ENCODE measurements at places on chromosomes 13 and 19.

GRCh38 chr19:32168111-32168510 is 177.3 kb upstream of the ZNF507 start:
- DNase-seq: no peak

GRCh38 chr19:6233056-6233826 is 46.5 kb downstream of the MLLT1 start:
- DNase-seq: no peak

DNA sequence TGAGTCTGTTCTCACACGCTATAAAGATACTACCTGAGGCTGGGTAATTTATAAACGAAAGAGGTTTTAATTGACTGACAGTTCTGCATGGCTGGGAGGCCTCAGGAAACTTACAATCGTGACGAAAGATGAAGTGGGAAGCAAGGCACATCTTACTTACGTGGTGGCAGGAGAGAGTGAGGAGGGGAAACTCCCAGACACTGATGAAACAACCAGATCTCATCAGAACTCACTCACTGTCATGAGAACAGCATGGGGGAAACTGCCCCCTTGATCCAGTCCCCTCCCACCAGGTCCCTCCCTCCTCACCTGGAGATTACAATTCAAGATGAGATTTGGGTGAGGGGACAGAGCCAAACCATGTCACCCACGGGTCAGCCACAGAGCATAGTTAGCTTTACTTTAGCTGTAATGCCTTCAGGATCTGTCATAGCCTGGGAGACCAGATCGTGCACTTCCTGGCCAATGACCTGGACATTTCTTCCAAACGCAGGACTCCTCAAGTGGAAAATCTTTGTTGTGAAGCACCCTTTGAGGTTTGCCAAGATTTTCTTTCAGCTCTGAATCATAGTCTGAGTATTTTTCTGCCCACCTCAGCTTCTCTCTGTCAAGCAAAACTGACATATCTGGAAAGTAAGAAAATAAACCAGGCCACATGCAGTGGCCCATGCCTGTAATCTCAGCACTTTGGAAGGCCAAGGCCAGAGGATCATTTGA is 25.2 kb upstream of the HIF3A start:
- no peak for DNase-seq

GRCh38 chr19:55528030-55528803 is 8.7 kb downstream of the SBK2 start:
- DNase-seq: no peak

GRCh38 chr13:90706631-90707030 is 640.9 kb upstream of the MIR17HG start:
- no peak for DNase-seq

- DNase-seq: no peak
These were observed 33.9 kb upstream of the FLT1 start for GRCh38 chr13:28528848-28529247.

DNA sequence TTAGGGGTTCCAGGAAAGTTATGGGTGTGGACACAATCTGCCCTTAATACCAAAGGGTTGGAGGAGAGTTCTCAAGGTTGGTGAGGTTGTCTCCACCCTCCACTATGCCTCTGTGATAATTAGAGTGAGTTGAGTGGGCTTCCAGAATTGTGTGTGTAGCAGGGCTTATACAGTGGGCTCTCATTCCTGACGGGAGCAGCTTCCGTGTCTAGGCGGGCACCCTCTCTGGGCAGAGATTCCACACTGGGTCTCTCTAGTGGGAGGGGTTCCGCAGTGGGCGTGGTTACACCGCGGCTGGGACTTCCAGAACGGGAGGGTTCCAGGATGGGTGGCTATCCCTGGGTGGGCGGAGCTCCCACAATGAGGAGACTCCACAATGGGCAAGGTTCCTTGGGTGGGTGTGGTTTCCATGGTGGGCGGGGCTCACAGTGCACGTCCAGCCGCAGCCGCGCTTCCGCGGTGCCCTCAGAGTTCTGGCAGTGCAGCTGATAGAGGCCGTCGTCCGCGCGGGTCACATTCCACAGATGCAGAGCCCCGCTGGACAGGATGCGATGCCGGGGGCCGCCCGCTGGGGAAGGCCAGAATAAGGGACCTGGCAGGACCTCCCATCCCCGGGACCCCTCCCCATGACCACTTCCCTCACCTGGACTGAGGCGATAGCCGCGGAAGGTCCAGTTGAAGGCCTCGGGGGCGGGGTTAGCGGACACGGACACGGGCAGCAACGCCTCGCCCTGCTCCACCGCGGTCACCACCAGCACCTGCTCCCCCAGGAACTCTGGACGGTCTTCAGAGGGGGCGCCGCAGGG is 8.4 kb downstream of the NPHS1 start:
- no peak for DNase-seq

DNA sequence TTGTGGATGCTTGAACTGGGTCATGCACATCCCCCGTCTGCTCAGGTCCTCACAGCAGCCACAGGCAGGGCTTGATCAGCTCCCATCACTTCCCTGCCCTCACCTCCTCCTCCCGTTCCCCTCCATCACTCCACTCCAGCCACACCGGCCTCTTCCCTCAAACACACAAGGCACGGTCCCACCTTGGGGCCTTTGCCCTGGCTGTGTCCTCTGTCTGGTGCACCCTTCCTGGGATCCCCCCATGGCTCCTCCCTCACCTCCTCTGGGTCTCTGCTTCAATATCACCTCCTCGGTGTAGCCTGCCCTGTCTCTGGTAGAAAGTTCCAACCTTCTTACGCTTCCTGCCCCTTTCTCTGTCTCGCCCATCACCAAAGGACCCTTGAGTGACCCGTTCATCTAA is 16.0 kb downstream of the GTPBP3 start:
- no peak for DNase-seq

DNA sequence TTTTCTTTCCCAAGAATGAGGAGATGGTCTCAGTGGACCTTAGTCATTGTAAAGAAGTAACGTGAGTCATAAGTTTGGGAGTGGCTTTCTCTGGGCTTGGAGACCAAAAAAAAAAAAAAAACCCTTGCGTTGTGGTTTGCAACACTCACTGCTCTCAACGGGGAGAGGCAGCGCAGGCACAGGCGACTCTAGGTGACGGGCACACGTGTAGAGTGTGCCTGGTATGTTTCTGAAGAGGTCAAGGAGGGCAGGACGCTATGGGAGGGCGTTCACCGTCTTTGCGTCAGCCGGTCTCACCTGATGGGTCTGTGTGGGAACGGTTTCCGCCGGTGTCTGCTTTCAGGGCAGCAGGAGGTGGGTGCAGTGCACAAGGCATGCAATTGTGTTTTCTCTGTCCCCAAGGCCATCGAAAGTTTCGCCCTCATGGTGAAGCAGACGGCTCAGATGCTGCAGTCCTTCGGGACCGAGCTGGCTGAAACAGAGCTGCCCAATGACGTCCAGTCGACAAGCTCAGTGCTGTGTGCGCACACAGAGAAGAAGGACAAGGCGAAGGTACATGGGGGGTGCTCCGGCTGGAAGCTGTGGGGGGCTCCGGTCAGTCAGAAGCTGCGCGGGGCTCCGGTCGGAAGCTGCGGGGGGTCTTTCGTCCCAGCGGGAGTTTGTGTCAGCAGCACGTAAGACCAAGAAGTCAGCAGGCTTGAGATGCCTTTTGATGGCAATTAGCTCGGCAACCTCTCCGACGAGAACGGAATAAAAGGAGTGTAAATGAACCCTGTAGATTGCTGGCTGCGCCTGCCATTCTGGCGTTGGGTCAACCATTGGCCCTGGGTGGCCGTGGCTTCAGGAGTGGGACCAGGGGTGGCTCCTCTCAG is 40.8 kb upstream of the F7 start:
- no peak for DNase-seq

GRCh38 chr19:49165865-49166301 is 8.3 kb downstream of the TRPM4 start:
- DNase-seq: no peak

DNA sequence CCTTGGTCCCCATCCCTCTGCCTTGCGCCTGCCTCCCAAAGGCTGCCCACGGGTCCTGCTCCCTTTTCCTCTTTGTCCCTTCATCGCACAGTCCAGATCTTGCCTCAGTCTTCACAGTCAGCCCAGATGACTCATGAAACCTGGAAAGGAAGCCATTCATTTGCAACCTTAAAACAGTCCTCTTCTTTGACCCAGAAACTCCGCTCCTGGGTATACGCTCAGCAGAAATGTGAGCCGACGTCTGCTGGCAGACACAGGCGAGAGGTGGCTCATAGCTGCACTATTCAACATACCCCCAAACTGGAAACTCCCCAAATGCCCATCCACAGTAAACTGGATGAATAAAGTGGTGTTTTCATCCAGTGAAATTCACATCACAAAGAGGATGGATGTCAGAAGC is 13.6 kb upstream of the PEPD start:
- DNase-seq: no peak

Data from GOT3 (cell line).